ENCODE measurements at places on chromosomes 12 and 14.

GRCh38 chr12:71295953-71296352, 138.2 kb upstream of the TSPAN8 start:
- DNase-seq, result no peak

- no peak for DNase-seq
Observed at GRCh38 chr14:102508410-102508773, 1.2 kb downstream of the ANKRD9 start.

GRCh38 chr14:55571125-55571889, 8.7 kb upstream of the KTN1 start:
- no peak for DNase-seq

GRCh38 chr14:68702578-68702977, 90.3 kb downstream of the ZFP36L1 start:
- DNase-seq, result no peak

- peak; percentile 62 for DNase-seq
Observed at GRCh38 chr12:26097046-26097878, 27.6 kb downstream of the BHLHE41 start.

DNA sequence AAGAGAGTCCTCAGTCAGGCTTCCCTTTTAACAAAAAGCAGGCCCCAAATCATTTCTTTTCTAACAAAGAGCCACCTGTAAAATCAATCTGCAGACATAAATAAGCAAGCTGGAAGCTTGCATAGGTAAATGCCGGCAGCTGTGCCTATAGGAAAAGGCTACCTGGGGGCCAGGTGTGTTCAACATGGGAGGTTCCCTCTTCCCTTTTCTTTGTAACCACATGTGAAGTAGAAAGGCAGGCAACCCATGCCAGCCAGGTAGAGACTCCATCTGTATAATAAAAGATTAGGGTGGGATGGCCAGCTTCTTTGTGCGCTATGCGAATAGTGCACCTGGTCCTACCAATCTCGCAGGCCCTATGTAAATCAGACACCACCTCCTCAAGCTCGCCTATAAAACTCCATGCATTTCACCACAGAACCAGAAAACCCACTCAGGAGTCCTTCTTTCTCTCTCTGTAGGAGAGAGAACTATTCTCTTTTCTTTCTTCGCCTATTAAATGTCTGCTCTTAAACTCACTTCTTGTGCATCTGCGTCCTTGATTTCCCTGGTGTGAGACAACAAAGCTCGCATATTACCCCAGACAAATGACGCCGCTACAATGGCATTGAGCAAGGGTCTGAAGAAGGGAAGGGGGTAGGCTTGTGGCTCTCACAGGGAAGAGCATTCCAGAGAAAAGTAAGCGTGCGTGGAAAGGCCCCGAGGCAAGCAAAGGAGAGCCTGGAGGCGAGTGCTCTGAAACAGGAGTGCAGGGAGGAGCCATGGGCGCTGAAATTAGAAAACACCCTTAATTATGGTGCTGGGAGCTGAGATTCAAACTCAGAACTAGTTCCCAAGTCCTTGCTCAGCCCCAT, 67.2 kb downstream of the TTC9 start:
- no peak for DNase-seq

GRCh38 chr14:105093038-105093430, 27.8 kb upstream of the GPR132 start:
- DNase-seq, result peak; percentile 69

GRCh38 chr14:64946310-64947045, 3.9 kb upstream of the GPX2 start:
- no peak for DNase-seq

DNA sequence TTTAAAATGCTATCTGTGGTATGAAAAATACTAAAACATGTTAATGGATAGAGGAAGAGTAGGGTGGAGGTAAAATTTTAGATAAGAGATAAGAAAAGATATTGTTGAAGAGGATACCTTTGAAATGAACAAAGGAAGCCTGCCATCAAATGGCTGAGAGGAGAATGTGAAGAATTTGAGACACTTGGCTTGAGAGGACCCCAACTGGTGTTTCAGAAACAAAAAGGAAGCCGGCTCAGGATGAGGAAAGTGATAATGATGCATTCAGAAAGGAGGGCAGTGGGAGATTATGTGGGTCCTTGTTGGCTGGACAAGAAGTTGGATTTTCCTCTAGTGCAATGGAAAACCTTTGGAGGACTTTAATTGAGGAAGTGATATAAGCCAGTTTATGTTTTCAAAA, 264.4 kb downstream of the DUSP6 start:
- no peak for DNase-seq

GRCh38 chr12:41362510-41362909, 174.4 kb downstream of the PDZRN4 start:
- DNase-seq, result no peak

- peak; percentile 61 for DNase-seq
Observed at GRCh38 chr12:103841690-103842584, 903 bp upstream of the NT5DC3 start.

- DNase-seq, result peak; percentile 69
Observed at GRCh38 chr12:49388682-49389386, 21.6 kb downstream of the SPATS2 start.

- no peak for DNase-seq
Observed at GRCh38 chr12:68250454-68250853, 3.0 kb downstream of the IL22 start.

DNA sequence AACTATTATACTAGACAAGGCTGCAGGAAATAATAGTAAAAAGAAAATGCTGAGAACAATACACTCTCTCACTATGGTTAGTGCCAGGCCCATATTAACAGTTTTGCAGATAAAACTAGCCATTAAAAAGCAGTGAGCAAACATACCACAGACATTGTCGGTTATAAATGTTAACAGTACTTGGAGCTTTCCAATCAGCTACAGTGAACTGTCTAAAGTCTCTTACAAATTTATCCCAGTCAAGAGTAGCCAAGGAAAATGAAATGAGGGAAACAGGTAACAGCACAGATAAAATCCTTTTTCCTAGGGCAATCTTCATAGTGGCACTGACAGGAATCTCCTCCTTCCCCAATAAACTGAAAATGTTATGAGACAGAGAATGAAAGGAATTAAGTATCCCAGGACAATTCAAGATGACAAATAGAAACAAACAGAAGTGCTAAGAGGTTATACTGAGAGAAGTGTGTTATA, 30.8 kb downstream of the PAWR start:
- DNase-seq, result no peak

All from activated CD4-positive, alpha-beta T cell treated with anti-CD3 and anti-CD28 coated beads, Interleukin-10, Interleukin-2, amounts not matched to agents 100 ng/mL and 50 ng/mL, durations not matched to agents 16 hours and 8 hours (primary cell).